ENCODE measurements at places on chromosomes 5 and 9.

- no peak for DNase-seq
These were observed 8.1 kb upstream of the MLLT3 start for GRCh38 chr9:20630241-20630943.

DNA sequence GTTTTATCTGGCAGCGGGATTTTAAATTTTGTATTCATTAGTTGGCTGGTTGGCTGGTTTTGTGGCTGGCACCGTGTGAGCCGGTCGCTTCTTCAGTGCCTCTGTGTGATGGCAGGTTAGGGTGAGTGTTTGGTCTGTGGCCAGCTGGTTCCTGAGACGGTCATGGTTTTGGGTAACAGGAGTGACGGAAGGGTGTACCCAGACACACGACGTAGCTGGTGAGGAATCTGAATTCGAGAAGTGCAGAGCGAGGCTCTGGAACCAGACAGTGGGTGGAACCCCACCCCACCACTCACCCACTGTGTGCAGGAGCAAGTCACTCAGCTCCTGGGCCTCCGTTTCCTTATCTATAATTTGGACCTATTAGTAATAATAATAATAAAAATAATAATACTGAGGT, 2.7 kb downstream of the BTNL9 start:
- no peak for DNase-seq

GRCh38 chr5:119270960-119271757, 84.7 kb upstream of the TNFAIP8 start:
- no peak for DNase-seq

DNA sequence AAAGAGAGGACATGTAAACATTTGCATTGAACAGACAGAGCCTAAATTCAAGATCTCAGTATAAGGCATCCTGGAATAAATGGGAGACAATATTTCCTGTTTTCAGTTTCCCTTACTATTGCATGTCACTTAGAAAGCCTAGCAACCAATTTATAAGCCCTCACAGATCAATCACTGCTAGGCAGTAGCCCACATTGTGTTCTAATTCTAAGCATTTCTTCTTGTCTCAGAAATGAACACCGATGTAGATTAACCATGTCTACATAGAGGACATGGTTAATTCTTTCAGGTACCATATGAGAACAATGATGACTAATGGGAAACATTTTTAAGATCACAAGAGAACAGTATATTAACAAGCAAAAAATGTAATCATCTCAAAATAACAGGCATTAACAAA, 79.6 kb upstream of the HMHB1 start:
- DNase-seq: no peak

- no peak for DNase-seq
These were observed 38.3 kb upstream of the NEURL1B start for GRCh38 chr5:172602783-172603231.

GRCh38 chr9:16262477-16263261, 607.8 kb downstream of the BNC2 start:
- no peak for DNase-seq

DNA sequence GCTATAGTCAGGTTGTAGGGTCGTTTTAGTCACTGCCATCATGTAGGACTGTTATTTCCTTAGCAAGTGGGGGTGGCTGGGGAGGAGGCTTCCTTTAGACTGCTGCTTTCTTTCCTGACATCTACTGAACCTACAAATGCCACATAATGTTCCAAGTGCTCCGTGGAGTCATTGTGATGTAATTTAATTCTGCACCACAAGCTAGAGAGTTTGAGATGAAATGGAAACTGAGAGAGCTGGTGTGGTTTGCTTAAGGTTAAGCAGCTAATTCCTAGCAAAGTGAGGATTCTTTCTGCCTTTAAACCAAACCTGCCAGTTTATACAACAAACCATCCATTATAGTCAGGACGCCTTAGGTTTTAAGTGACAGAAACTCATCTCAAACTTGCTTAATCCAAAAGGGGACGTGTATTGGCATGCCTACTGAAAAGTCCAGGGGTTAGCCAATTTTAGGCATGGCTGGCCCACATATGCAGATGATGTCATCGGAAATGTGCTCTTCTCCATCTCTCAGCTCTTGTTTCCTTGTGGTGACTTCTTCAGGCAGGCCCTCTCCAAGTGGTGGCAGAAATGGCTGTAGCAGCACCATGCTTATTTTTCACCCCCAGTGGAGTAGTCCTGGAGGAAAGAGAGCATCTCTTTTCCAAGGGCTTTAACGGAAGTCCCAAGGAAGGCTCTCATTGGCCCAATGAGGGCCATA, 30.5 kb downstream of the ZNF618 start:
- no peak for DNase-seq

DNA sequence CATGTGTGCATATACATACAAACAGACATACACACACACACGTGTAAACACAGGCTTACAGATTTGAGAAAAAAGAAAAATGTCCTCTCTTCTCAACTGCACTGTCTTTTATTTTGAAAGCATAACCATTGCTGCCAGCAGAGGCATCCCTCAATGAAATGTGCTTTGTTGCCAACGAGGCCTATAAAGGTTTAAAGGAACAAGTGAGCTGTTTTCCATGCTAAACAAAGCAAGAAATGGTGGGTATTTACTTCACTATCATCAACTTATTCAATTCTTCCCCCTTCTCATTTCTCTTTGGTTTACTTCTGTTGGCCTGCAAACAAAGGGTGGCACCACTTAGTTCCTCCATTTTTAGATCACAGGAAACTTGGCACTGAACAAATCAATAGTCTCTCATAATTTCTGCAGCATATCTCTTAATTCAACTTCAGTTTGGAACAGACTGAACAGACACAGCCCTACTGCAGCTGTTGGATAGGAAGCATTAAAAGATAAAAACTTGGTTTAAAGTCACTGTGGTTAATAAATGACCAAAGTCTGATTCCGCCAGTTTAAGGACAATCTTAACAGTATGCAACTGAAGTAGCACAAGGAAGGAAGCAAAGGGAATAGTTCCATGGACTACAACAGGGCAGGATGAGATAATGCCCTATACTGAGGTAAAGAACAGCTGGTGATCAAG, 21.7 kb downstream of the TTC33 start:
- no peak for DNase-seq

- DNase-seq: no peak
These were observed 44.5 kb downstream of the IPO11 start for GRCh38 chr5:62457071-62457470.

GRCh38 chr5:69084195-69084594, 9.6 kb upstream of the SLC30A5 start:
- DNase-seq: no peak

DNA sequence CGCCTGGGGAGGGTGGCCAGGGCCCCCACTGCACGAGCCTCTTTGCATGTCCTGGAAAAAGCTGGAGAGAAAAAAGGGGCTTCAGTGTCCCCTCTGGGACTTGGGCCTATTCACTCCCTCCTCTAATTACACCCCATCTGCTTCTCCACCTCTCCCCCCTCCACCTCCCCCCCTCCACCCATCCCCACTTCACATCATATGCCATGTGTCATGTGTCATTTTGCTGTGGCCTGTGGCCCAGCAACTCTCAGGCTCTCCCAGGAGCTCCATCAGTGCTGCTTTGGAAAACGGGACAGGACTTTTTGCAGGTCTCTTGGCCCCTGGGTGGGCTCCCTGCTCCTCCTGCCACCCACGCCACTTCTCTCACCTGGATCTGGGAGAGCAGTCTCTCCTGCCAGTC, 68.7 kb downstream of the NTNG2 start:
- no peak for DNase-seq

- DNase-seq: no peak
These were observed 791 bp upstream of the STARD4 start for GRCh38 chr5:111513131-111513520.

DNA sequence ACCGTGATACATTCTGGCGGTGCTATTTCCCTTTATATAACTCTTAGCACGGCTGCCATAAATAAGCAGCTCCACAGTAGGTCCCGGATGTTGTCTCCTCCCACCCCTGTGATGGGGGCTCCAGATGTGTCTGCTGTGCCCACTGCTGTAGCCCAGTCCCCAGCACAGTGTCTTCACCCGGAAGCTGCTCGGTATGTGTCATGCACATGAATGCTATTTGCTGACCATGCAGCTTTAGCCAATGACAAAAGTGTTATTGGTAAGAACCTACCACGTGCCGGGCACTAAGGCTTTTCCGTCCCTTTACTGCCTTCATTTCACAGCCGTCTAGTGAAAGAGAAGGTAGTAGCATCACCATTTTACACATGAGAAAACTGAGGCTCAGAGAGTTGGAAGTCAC, 20.2 kb downstream of the HRH2 start:
- DNase-seq: no peak

DNA sequence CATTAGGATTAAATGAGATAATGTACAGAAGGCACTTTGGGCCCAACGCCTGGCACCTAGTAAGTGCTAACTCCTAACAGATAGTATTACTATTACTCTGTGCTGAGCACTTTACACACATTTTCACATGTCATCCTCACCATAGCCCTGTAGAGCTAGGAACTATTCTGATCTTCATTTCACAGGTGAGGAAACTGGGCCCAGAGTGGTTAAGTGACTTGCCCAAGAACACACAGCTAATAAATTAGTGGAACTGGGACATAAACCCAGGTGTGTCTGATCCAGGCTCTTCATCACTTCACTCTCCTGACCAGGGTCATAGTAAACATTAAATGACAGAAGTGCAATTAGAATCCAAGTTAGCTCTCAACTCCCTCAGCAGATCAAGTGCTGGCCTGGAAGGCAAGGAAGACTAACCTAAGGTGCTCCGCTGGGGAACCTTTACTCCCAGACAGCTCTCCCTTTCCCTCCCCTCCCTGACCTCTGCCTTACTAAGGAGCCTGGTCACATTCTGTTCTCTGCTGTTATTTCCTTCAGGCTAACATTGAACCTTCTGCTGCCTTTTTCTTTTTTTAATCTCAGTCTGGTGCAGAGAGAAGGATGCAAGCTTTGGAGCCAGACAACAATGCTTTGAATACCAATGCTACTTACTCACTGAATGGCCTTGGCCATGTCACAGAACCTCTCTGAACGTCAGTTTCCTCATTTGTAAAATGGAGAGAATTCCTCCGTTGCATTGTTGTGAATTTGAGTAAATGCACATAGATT, 4.1 kb upstream of the ADRA1B start:
- DNase-seq: no peak

- DNase-seq: no peak
These were observed 1168.3 kb upstream of the WWC1 start for GRCh38 chr5:167123126-167123525.

GRCh38 chr5:59218424-59219045, 635.7 kb downstream of the RAB3C start:
- no peak for DNase-seq

DNA sequence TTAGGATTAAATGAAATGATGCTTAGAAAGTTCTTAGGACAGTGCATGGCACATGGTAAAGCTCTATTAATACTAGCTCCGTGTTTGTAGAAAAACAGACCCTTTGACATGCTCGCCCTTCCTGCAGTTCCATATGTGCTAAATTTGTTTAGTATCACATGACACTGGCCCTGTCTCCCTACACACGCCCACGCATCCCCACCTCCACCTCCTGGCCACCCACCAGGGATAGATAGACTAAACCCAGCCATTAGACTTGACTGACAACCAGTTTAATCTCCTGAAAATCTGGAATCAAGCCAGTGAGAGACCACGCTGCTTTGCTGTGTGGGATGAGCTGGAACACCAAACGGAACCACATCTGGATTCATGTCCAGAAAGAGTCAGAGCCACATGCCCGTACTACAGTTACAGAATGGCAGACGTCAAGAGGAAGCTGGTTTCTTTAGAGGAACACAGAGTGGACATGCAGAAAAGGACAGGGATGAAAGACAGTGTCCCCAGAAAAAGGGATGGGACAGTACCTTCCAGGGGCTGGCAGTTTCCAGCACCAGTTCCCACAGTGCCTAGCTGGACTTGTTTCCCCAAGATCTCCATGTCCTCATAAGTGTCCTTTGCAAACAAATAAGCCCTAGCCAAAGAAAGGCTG, 186.1 kb downstream of the PDZD2 start:
- no peak for DNase-seq

DNA sequence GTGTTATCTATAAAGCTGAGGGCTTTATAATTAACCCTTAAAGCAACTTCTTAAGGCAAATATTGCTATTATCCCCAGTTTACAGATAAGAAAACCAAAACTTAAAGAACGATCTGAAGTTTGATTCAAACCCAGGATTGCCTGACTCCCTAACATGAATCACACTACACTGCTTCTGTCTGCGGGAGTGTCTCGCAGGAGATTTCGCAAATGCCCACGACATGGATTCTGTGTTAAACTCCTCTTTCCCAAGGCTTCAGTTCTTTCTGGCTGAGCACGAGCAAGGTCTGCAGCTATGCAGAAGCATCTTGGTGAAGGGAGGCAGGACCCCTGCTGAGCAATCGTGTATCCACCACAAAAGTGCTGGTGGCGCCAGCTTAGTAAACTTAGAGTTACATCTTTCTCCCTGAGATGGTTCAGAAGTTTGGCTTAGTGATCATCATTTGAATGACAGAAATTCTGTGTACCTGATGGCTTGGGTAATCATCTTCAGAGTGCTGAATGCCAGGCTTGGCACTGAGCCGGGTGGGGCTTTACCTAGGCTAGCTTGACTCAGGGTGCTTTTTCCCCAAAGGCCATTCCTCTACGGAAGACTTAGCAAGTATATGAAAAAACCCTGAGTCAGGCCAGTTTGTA, 81.4 kb upstream of the PIK3R1 start:
- DNase-seq: no peak

- DNase-seq: no peak
These were observed 199.6 kb upstream of the DAB2 start for GRCh38 chr5:39624268-39624886.

DNA sequence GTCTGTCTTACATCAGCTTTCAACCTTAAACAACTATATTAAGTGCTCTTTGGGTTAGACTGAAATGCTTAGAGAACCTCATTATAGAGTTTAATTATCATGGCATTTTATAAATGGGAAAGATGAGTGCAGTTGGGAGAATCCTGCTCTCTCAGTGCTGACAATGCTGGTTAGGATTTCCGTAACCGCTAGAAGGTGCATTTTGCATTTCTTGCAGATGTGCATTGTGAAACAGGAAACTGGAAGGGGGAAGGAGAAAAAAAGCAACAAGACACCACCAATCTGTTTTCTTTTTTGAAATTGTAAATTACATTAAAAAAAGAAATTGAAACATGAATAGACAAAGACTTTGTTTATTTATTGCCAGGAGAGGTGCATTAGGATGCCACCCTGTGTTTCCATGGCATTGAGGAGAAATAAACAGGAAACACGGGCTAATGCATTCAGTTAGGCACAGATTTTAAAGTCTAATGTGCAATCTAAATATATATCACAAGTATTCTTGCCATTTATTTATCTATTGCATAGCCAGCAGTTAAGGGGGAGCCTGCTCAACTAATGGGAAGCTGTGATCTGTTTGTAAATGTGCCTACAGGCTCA, 478.9 kb downstream of the PSAT1 start:
- DNase-seq: no peak

DNA sequence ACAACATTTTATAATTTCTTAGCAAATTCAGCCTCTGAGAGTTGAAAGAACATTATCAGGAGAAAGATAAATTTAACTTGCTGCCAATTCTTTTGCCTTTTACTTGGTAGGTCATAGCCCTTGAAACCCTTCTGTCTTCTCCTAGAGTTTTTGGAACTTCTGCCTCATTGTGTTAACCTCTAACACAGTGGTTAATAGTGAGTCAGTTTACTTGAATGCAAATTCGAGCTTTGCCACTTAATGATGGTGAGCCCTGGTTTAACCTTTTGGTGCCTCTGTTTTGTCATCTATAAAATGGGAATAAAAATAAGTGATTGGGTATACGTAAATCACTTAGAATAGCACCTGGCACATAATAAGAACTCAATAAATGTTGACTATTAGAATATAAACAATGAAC, 1.8 kb upstream of the INIP start:
- DNase-seq: no peak
